ENCODE measurements at places on chromosomes 2 and 18. TPM values are rescaled to one million over a fixed set of nuclear protein-coding genes. Genes with fewer than 3 reads are reported as not detected.

The COX5B gene
- total RNA-seq = 202 TPM

The SLC30A3 gene
- total RNA-seq = not detected

The HOXD10 gene
- 0.26 TPM for total RNA-seq

The FAP gene
- total RNA-seq = 4.2 TPM

The NLRC4 gene
- total RNA-seq = not detected

- H3K4me1 ChIP-seq = no peaks in the 10 kb centered on the region
- no peak overlapping the region for H3K27ac ChIP-seq
- no peaks in the 10 kb centered on the region for H3K36me3 ChIP-seq
These were observed 1550.2 kb downstream of the LRP1B start for GRCh38 chr2:140580532-140581151.

DNA sequence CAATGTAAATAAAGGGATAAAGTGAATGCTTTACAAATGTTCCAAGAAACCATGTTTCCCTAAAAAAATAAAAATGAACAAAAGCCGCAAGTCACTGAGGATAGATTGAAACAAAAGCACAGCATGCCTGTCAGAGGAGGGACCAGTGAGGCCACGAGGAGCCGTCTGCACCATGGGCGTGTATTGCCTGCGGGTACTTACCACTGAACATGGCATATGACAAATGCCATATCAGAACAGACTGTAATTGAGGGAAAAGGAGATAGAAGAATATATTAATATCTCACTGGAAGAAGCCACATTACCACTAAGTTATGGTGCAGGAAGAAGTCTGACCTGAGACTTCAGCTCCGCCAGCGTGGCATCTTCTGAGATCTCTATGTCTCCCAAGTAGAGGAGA lies 75.8 kb downstream of the USP40 start:
- no peaks in the 10 kb centered on the region for H3K36me3 ChIP-seq
- H3K27me3 ChIP-seq = no peaks in the 10 kb centered on the region
- DNase-seq = no peak
- peaks cover 14% of the 10 kb centered on the region for H3K4me1 ChIP-seq
- no peak overlapping the region for H3K4me3 ChIP-seq

DNA sequence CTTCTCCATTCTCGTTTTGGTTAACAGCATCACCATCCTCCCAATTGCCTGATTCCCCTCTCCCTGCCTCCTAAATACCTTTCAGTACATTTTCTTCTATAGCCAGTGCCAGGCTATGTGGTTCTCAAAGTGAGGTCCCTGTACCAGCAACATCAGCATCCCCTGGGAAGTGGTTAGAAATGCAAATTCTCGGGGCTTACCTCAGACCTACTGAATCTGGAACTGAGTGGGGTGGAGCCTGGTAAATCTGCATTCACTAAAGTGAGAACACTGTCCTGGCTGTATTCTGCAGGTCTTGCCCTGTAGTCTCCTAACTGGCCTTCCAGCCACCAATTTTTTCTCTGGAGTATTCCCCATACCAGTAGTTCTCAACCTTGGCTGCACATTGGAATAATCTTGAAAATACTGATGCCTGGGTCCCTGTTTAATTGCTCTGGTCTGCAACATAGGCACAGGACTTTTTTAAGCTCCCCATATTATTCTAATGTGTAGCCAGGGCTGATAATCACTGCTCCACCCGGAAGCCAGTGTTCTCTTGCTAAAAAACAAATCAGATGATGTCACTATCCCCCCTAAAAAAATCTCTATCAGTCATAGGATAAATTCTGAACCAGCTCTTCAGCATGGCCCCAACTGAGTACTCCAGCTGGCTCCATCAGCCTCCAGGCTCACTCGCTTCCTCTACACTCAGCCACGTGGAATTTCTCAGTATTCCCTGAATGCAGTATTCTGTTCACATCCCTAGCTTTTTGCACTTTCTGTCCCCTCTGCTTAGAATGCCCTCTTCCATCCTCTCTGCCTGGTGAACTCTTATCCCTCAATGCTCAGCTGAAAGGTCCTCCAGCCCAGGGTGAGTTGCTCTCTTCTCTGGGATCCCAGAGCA lies 98.4 kb downstream of the CDK15 start:
- no peaks in the 10 kb centered on the region for H3K27me3 ChIP-seq
- DNase-seq = no peak
- H3K36me3 ChIP-seq = no peaks in the 10 kb centered on the region
- H3K4me1 ChIP-seq = no peaks in the 10 kb centered on the region

DNA sequence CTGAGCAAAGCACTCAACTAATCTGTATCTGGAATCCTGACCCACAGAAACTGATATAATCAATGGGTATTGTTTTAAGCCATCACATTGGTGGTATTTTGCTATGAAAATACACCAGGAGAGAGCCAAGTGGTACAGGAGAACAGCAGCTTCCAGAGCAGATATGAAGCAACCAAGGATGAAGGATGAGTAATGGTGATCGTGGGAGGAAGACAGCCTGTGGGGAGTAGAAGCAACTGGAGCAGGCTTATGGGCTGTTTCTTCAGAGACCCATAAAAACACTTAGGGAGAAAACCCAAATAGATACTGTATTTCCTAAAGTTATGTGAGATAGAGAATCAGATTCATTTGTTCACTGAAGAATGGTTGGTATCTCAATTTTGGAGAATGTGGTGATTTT lies 330.8 kb downstream of the NUP35 start:
- no peak overlapping the region for H3K4me3 ChIP-seq
- H3K4me1 ChIP-seq = no peaks in the 10 kb centered on the region
- no peaks in the 10 kb centered on the region for H3K27me3 ChIP-seq
- H3K27ac ChIP-seq = no peak overlapping the region
- H3K36me3 ChIP-seq = no peaks in the 10 kb centered on the region

DNA sequence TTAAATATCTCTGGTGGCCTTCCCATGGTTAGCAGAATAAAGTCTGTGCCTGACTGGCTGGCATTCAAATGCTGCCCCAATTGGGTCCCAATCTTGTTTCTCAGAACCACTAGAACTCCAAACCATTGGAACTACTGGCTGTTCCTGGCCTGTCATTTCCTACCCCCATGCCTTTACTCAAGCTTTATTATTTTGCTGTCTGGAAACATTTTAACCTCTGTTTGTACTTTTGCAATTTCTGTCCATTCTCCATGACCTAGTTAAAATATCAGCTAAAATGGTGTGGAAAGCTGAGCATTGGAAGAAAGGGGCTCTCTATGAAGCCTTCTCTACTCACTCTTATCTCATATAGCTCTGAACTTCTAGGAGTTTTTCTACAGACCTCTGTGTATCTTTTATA lies 38.7 kb downstream of the RAPGEF4 start:
- no peak for DNase-seq
- no peaks in the 10 kb centered on the region for H3K36me3 ChIP-seq
- no peaks in the 10 kb centered on the region for H3K27me3 ChIP-seq

DNA sequence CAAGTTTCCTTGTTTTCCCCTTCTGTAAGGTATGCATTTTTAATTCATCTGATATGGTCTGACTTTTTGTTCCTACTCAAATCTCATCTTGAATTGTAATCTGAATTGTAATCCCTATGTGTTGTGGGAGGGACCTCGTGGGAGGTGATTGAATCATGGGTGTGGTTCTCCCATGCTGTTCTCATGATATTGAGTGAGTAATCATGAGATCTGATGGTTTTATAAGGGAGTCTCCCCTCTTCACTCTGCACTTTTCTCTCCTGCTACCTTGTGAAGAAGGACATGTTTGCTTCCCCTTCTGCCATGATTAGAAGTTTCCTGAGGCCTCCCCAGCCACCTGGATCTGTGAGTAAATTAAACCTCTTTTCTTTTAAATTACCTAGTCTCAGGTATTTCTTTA lies 476.1 kb downstream of the LPIN1 start:
- H3K4me3 ChIP-seq = no peak overlapping the region
- H3K27ac ChIP-seq = no peak overlapping the region
- no peaks in the 10 kb centered on the region for H3K27me3 ChIP-seq
- no peak for DNase-seq
- no peaks in the 10 kb centered on the region for H3K4me1 ChIP-seq

- H3K4me1 ChIP-seq = no peaks in the 10 kb centered on the region
- H3K4me3 ChIP-seq = no peak overlapping the region
- DNase-seq = no peak
- no peak overlapping the region for H3K27ac ChIP-seq
- H3K27me3 ChIP-seq = no peaks in the 10 kb centered on the region
These were observed 40.4 kb downstream of the RMP24 start for GRCh38 chr18:36012891-36013290.

All from body of pancreas (tissue), 4 donors.